ENCODE measurements at places on chromosomes 5 and 9.

GRCh38 chr9:36074055-36074454 is 37.3 kb downstream of the RECK start:
- no peak for DNase-seq

GRCh38 chr5:62343428-62343827 is 37.4 kb downstream of the KIF2A start:
- no peak for DNase-seq

GRCh38 chr5:178630475-178630930 is 3.7 kb upstream of the CLK4 start:
- DNase-seq = no peak

DNA sequence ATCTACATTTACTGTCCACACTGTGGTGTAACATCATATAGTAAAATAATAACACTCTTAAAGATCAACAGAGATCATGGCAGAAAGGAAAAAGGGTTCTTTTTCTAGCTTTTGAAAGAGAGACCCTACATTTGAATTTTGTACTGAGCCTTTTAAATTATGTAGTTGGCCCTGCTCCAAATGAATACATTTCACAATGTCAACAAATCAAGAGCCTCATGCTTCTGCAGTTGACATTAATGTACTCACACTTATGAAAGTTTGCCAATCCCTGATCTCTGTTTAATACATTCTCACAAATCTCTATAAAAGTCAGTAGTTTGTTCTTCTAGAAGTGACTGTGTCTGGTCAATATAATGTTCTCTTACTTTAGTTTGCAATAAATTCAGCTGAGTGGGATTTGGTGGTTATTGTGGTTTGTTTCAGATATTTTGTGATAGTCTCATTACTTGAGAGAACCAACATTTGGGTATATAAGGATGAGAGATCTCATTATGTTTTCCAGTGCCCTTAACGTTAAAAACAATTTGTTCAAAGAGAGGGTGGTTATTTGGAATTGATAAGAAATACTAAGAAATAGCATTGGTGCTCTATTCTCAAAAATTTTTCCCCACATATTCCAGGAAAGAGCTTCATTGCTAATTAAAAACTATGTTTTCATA is 277.8 kb upstream of the FTMT start:
- DNase-seq = no peak

DNA sequence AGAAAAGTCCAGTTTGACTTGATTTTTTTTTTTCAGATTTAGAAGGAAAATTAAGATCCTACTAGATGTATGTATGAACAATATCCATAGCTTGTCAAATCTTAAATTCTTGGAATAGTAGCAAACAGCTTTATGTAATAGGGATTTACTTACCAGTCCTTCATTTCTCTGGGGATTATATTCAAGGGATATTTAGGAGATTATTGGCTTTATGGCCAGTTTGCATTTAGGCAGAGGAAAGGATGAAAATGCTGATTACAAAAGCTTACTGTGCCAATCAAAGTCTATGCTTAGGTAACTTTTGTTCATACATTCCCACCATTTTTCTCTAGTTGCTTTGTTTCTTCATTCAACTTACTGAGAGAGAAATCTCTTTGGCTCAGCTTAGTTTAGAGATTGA is 47.9 kb downstream of the MAST4 start:
- DNase-seq = no peak

DNA sequence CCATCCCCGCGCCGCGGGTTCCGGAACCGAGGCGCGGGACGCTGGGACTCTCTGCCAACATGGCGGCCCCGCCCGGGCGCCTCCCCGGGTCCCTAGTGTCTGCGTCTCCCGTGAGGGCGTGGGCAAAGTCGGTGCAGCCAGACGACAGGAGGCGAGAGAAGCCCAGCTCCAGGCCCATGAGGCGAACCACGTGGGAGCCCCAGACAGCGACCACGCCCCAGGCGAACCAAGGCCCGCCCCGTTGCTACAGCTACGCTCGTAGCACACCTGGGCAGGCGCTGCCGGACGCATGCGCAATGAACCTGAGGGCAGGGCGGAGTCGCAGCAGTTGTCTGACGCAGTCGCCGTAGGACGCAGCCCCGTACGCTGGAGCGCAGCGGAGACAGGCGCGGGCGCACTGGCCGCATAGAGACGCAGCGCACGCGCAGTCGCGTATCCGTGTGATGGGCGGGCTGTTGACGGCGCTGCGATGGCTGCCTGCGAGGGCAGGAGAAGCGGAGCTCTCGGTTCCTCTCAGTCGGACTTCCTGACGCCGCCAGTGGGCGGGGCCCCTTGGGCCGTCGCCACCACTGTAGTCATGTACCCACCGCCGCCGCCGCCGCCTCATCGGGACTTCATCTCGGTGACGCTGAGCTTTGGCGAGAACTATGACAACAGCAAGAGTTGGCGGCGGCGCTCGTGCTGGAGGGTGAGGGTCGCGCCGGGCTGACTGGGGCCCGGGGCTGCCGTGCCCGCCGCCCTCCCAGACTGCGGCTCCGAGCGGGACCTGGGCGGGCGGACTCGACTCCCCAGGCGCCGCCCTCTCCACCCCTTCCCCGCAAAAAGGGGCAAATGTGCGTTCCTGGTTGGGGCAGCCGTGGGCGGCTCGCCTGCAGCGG is at the start of gene MAN1B1:
Gene MAN1B1, plus strand, starts transcription at position 455 of the 878 bp plus-strand sequence. Its CDS starts 15 bp downstream, at position 470.
- peak; percentile 98 for DNase-seq

- DNase-seq = no peak
Observed at GRCh38 chr5:64140018-64140417, 25.6 kb upstream of the RNF180 start.

GRCh38 chr5:43469671-43470391 is 13.8 kb downstream of the TMEM267 start:
- DNase-seq = no peak

- no peak for DNase-seq
Observed at GRCh38 chr9:73234008-73234360, 82.3 kb downstream of the ANXA1 start.

DNA sequence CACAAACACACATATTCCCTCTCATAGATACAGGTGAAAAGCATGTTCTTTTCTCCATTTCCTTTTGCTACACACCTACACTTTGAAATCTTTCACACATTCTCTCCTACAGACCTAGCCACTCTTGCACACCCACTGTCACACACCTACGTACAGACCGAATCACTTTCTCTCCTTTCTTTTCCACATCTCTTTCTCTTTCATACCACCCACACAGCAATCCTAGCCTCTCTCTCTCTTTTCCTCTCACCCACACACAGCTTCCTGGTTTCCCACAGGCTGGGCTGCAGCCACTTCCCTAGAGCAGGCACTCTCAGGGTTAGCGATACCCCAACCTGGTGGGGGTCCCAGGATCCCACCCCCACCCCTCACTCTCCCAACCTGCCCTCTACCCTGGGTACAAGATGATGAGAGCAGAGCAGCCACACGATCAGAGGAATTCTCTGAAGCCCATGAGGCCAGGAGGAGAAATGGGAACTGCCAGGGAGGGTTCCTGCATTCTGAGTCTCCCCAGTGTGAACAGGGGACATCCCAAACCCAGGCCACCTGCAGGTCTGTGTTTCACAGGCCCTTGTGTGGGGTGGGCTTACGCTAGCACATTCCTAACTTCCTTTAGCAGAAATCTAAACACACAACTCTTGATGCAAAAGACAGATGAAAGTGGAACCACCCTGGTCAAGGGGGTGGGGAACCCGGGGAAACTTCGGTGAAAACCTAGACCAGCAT is 17.1 kb upstream of the SYNPO start:
- DNase-seq = no peak

DNA sequence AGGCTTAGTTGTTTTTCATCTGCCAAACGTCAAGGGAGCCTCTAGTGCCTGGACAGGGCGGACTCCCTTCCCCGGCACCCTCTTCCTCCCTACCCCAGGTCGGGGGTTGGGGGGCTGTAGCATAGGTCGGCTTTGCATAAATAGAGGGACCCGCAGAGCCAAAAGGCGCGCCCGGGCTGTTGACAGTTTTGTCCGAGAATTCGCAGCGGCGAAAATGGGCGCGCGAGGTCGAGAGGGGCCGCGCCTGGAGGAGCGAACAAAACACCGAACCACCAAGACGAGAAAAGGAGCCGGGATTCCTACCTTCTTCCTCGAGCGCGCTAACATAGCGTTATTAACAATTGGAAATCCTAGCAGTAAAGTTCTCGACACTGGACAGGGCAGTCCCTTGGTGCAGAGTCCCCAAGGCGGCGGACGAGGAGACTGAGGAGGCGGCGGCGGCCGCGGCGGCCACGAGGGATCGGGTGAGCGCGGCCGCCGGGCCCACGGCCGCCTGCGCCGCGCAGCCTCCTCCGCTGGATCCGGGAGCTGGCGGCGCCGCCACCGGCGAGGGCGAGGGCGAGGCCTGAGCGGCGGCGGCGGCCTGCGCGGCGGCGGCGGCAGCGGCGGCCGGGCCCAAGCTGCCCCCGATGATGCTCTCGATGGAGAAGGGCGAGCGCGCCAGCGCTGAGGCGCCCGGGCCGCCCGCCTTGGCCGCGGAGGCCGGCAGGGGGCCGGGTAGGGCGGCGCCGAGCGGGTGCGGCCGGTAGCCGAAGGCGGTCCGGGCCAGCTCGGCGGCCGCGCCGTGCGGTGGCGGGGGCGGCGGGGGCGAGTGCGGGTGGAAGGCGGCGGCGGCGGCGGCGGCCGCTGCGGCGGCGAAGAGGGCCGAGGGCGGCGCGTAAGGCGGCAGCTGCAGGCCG is 1.7 kb downstream of the FOXD1 start:
- peak; percentile 41 for DNase-seq

GRCh38 chr5:169923988-169924387 is 56.3 kb downstream of the INSYN2B start:
- no peak for DNase-seq

DNA sequence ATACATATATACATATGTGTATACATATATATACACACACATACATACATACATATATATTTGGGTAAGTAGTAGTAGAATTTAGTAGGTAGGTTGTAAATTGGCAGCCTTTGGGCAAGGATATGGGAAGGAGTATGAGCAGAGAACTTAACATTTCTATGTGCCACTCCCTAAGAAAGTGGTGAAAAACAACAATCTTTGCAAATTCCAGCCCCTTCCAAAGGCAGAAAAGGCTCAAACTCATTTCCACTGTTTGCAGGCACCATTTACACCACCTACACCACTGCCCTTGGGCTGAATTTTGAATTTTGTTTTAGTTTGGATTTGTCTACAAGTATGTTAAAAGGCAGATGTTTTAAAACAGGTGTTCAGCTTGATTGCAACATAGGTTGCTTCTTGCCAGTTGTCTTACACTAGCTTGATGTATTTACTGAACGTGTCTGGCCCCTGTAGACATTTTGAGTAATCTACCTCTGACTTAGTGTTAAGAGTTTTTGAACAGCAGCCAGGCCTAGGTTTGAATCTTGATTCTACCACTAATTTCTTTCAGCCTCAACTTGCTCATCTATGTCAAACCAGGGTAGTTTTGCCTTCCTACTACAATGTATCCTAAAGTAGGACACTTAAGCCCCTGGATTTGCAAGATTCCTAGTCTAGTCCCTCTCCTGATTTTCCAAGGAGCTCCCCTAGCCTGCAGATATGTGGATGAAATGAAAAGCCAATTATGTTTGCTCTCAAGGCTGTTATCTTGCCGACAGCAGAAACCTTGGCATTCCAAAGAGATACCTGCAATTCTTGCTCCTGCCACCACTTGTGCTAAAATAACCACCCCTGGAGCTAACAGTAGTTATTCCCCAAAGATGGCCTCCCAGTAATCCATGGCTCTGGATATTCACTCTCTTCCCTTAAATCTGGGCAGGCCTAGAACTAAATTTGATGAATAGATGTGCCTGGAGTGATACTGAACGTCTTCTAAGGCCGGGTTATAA is 156.2 kb upstream of the SLC44A1 start:
- no peak for DNase-seq

GRCh38 chr5:39998518-39998917 is 573.7 kb upstream of the DAB2 start:
- DNase-seq = no peak

- DNase-seq = no peak
Observed at GRCh38 chr5:168179192-168179593, 112.3 kb upstream of the WWC1 start.

- DNase-seq = no peak
Observed at GRCh38 chr9:129736334-129736733, 16.5 kb downstream of the PTGES start.

GRCh38 chr9:72932619-72933018 is 20.2 kb downstream of the ALDH1A1 start:
- DNase-seq = no peak

GRCh38 chr9:99947395-99947794 is 40.9 kb downstream of the STX17 start:
- DNase-seq = no peak

DNA sequence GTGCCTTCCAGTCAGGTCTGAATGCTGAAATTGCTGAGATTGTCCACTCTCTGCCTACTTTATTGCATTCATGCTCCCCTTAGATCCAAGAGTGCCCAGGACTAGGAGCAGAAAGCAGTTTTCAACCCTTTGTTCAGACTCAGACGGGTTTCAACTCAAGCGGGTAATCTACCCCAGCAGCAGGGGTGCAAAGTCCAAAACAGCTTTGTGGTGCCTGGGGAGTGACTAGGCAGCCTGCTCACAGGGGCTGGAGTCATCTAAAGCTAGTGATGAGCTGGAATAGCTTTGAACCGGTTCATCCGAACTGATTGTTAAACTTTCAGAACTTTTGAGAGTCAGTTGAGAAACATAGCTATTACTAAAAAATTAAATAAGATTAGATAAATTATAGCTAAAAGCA is 71.0 kb upstream of the IQGAP2 start:
- no peak for DNase-seq

DNA sequence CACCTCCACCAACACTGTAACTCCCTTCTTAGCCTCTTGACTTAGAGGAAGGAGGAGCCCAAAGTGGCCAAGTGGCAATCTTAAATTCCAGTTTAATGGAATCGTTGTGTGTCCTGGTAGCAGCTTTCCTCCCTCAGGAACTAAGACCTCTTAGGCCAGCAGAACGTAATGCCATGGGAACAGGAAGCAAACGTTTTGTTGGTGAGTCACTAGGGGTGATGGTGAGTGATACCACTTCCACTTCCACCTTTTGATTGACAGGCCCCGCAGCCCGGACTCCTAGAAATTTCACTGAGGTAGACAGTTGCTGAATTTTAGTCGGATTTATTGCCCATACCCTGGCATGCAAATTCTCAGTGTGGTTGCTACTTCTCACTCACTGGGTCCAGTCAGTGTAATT is 94.2 kb upstream of the FBN2 start:
- DNase-seq = no peak

- no peak for DNase-seq
Observed at GRCh38 chr5:125484742-125485641, 738.6 kb upstream of the ZNF608 start.

DNA sequence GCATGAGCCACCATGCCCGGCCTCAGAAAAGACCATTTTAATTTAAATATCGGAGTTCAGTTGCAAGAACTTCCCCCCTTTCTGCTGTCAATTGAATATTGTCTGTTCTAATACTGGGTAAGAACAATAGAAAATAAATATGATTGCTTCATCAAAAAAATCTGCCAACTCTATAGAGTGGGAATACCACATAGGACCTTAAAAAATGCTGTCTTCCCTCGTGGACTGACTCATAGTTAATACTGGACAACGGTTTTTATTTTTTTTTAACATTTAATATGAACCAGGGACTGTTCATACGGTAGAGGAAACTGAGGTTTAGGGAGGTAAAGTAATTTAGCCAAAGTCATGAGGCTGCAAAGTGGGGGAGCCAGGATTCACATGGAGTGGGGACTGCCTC is 9.7 kb downstream of the ZNF462 start:
- no peak for DNase-seq

- peak; percentile 22 for DNase-seq
Observed at GRCh38 chr5:170420806-170421412, 31.7 kb upstream of the KCNMB1 start.
